ENCODE measurements at places on chromosomes 3 and 15.

GRCh38 chr3:140388202-140388922, 289.5 kb upstream of the TRIM42 start:
- DNase-seq, result no peak

GRCh38 chr3:13501958-13502790, 22.1 kb downstream of the HDAC11 start:
- DNase-seq, result no peak

- no peak for DNase-seq
Measured at GRCh38 chr15:73165844-73166243, 113.6 kb downstream of the NEO1 start.

GRCh38 chr3:100682854-100683760, 26.2 kb upstream of the TFG start:
- no peak for DNase-seq

GRCh38 chr3:154280161-154280560, 44.1 kb downstream of the DHX36 start:
- no peak for DNase-seq

DNA sequence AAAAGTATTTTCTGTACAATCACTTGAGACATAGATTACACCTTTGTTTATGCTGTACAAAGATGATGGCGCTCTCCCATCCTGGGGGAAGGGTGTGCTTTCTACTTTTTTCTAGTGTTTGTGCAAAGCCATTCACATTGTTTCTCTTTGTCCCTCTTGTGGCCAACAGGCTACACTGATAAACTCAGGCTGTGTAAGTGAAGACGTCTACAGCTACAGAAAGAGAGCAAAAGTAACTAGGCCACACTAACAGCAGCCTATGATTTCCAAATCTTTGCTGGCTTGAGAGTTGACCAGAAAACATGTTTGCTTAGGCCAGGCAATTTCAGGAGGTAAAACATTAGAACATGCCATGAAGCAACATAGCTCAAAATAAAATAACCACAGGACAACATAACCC, 75.1 kb downstream of the FOXB1 start:
- DNase-seq, result no peak

- no peak for DNase-seq
Measured at GRCh38 chr3:101720851-101721840, 3.3 kb upstream of the CEP97 start.

DNA sequence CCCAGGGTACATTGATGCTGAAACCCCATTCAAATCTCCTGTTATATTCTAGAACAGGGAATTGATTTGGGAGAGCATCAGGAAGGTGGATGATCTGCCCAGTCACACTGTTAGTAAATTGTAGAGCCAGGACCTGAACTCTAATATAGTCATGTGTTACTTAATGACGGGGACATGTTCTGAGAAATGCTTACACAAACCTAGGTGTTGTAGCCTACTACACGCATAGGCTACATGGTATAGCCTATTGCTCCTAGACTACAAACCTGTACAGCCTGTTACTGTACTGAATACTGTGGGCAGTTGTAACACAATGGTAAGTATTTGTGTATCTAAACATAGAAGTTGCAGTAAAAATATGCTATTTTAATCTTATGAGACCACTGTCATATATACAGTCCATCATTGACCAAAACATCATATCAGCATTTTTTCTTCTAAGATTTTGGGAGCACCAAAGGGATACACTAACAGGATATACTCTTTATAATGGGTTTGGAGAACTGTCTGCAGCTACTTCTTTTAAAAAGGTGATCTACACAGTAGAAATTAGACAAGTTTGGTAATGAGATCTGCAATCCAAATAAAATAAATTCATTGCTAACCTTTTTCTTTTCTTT, 5.8 kb downstream of the B2M start:
- DNase-seq, result no peak

GRCh38 chr3:109644746-109645145, 307.4 kb upstream of the DPPA4 start:
- DNase-seq, result no peak

- no peak for DNase-seq
Measured at GRCh38 chr15:45435124-45435903, 57.0 kb upstream of the GATM start.

DNA sequence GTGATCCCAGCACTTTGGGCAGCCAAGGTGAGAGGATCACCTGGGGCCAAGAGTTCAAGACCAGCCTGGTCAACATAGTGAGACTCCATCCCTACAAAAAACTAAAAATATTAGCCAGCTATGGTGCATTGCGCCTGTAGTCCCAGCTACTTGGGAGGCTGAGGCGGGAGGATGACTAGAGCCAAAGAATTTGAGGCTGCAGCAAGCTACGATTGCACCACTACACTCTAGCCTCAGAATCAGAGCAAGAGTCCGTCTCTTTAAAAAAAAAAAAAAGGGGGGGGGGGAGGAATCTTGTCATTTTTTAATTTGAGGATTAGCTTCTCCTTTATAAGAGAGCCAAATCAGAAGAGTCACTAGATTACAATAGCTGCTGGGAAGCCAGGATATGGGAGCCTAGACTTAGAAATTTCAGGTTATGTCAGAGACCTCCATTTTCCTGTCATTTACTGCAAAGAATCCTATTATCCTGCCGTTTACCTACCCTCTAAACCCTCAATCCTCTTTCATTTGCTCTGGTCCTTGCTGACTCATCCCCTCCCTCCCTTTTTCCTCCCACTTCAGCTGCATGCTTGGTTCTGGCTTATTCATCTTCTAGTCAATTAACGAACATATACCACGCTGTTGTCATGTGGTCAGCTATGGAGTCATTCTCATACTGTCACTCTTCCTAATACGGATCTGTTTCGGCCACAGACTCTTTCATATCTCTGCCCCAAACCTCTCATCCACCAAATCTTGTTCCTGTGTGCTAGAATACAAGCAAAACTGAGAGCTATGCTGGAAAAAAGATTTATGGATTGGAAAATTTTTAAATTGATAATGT, 83.8 kb upstream of the PPIB start:
- DNase-seq, result no peak

DNA sequence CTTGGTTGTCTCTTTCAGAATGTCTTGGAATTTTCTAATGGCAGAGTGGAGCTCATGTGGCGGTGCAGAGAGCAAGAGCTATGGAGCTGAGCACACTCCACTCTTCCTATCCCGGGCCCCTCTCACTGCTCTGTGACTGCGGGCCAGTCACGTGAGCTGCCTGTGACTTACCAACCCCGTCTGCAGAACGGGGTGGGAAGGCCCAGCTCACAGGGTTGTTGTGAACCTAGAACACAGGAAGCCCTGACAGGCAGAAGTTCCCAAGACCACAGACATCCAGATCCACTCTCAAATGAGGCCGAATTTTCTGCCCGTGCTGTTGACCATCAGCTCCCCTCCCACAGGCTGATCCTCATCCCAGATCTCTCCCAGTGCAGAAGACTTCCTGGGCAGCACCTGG, 35.5 kb upstream of the PLXNA1 start:
- DNase-seq, result no peak
